ENCODE measurements at places on chromosomes 2 and 18. TPM values are rescaled to one million over a fixed set of nuclear protein-coding genes. Genes with fewer than 3 reads are reported as not detected.

- H3K27me3 ChIP-seq, result peaks cover 11% of the 10 kb centered on the region
- no peaks in the 10 kb centered on the region for H3K36me3 ChIP-seq
- peaks cover 8% of the 10 kb centered on the region for H3K4me1 ChIP-seq
- no peak overlapping the region for H3K4me3 ChIP-seq
Observed at GRCh38 chr2:217749008-217749407, 253.8 kb downstream of the TNS1 start.

The B3GNT7 gene
- total RNA-seq, result 5.3 TPM

GRCh38 chr18:44536046-44536445 lies 144.6 kb upstream of the SETBP1 start:
- no peak overlapping the region for H3K27ac ChIP-seq
- no peak overlapping the region for H3K4me3 ChIP-seq
- H3K36me3 ChIP-seq, result no peaks in the 10 kb centered on the region
- H3K27me3 ChIP-seq, result no peaks in the 10 kb centered on the region
- H3K4me1 ChIP-seq, result peaks cover 25% of the 10 kb centered on the region

DNA sequence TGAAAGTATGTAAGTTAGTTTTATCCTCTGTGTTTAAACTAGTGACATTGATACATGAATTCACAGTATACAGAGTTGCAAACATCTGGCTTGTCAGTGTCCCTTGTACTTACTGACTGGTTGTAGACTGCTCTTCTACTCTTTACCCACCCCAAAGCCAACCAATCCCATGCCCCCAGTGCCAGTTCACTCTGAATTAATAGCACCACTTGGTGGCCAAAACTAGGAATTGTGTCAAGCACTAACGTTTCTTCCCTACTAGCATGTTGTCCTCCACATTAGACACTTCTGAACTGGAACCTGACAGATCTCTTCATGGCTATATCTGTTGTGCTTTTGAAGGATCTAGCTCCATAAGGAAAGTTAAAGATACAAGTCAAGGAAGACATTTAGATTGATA lies 27.2 kb upstream of the OTX1 start:
- no peak overlapping the region for H3K27ac ChIP-seq
- H3K4me1 ChIP-seq, result peaks cover 5% of the 10 kb centered on the region
- H3K36me3 ChIP-seq, result peaks cover 13% of the 10 kb centered on the region

DNA sequence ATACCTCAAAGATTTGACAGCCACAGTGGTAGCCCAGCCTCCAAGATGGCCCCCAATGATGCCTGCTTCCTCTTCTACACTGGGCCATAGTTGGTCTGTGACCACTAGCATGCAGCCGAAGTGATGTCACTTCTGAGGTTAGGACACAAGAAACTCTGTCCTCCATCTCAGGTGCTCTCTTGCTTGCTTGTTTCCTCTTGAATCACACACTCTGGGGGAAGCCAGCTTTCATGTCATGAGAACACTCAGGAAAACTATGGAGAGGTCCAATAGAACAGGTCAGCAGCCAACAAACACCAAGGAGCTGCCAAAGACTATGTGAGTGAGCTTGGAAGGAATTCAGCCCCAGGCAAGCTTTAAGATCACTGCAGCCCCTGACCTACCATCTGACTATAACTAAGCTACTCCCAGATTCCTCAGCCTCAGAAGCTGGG lies 3.3 kb upstream of the ADAM17 start:
- no peak overlapping the region for H3K4me3 ChIP-seq
- H3K4me1 ChIP-seq, result peaks cover 19% of the 10 kb centered on the region
- peaks cover 7% of the 10 kb centered on the region for H3K36me3 ChIP-seq
- H3K27ac ChIP-seq, result no peak overlapping the region
- H3K27me3 ChIP-seq, result peaks cover 7% of the 10 kb centered on the region
- DNase-seq, result no peak

DNA sequence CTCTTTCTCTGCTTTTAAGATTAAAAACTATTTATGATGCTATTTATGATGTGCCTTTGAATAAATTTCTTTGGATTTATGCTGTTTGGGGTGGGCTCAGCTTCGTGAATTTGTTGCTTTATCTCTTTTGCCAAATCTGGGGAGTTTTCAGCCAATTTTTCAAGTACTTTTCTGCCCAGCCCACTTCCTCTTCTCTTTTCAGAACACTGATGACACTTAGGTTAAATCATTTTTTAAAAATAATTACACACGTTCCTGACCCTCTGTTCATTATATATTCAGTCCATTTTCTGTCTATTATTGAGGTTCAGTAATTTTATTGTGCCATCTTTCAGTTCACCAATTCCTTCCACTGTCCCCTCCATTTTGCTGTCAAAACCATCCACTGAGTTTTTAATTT lies 14.8 kb upstream of the BCL2L11 start:
- H3K27ac ChIP-seq, result no peak overlapping the region
- no peaks in the 10 kb centered on the region for H3K4me1 ChIP-seq
- no peak for DNase-seq
- no peaks in the 10 kb centered on the region for H3K36me3 ChIP-seq
- H3K4me3 ChIP-seq, result no peak overlapping the region

- no peak overlapping the region for H3K27ac ChIP-seq
- H3K36me3 ChIP-seq, result no peaks in the 10 kb centered on the region
- H3K27me3 ChIP-seq, result no peaks in the 10 kb centered on the region
- no peak for DNase-seq
- H3K4me3 ChIP-seq, result no peak overlapping the region
Observed at GRCh38 chr2:56630286-56630685, 446.5 kb downstream of the CCDC85A start.

DNA sequence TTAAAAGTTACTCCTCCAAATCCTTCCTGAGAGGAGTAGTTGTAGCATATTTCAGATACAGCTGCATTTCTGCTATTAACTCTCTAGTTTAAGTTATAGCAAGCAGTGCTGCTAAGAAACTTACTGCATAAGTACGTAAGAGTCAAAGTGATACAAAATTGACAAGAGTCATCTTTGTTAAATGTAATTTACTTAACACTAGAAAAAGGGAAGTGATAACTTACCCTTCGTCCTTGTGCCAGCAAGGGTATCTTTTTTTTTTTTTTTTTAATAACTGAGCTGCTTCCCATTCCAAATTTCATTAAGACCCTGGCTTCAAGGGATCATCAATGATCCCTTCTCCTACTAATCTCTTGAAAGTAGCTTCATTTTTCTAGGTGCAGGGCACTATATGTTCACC lies 493.0 kb downstream of the PLCL1 start:
- no peak for DNase-seq
- H3K36me3 ChIP-seq, result no peaks in the 10 kb centered on the region
- H3K4me3 ChIP-seq, result no peak overlapping the region
- H3K4me1 ChIP-seq, result no peaks in the 10 kb centered on the region
- H3K27ac ChIP-seq, result no peak overlapping the region

The ZBTB14 gene
- total RNA-seq, result 23.2 TPM

GRCh38 chr18:62106271-62106670 lies 80.6 kb downstream of the PIGN start:
- no peaks in the 10 kb centered on the region for H3K36me3 ChIP-seq
- H3K4me3 ChIP-seq, result no peak overlapping the region
- DNase-seq, result no peak
- H3K27ac ChIP-seq, result no peak overlapping the region
- no peaks in the 10 kb centered on the region for H3K4me1 ChIP-seq

The PLCD4 gene
- 90.2 TPM for total RNA-seq

- no peaks in the 10 kb centered on the region for H3K36me3 ChIP-seq
- peaks cover 6% of the 10 kb centered on the region for H3K27me3 ChIP-seq
- no peak overlapping the region for H3K4me3 ChIP-seq
- DNase-seq, result no peak
- peaks cover 3% of the 10 kb centered on the region for H3K4me1 ChIP-seq
Observed at GRCh38 chr2:29215739-29216608, 100.8 kb downstream of the CLIP4 start.

DNA sequence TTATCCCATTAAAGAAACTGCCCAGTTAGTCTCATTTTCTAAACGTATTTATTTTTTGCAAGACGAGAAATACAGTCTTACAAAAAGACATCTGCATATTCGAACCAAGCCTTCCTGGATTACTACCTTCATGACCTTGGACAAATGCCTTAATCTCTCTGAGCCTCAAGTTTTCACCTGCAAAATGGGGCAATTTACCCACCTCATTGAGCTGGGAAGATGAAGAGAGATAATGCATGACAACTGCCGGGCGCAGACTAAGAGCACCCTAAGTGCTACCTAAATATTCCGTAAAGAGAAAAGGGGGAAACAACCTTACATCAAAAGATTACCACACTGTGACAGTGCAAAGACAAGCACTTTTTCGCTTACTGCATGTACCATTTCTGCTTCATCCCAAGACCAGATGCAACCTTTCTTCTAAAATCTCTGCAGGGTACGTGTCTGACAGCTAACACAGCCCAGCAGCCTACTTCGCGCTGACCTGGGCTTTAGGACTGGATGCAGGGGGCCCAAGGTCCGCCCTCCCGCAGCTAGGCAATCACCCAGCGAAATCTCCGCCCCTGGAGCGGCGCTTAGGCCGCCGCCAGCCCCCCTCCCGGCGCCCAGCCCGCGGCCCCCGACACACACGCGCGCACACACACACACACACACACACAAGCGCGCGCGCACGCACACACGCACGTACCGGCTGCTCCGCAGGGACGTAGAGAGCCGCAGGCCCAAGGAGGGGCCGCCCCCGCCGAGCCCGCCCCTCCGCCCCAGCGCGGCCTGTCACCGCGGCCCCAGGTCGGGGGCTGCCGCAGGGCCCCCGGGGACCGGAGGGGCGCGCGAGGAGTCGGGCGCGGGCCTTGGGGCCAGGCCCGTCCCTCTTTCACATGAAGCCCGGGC lies 766 bp downstream of the MAP3K2 start:
- peaks cover 22% of the 10 kb centered on the region for H3K4me1 ChIP-seq
- peak overlapping the region; percentile 70 for H3K27ac ChIP-seq

The BCL11A gene
- total RNA-seq, result 9.6 TPM

GRCh38 chr2:65129286-65129825 lies 550 bp downstream of the RAB1A start:
- peak; percentile 54 for DNase-seq
- peaks cover 21% of the 10 kb centered on the region for H3K4me1 ChIP-seq
- peak overlapping the region; percentile 99 for H3K27ac ChIP-seq

GRCh38 chr18:33350256-33350655 lies 90.3 kb downstream of the CCDC178 start:
- peaks cover 2% of the 10 kb centered on the region for H3K4me1 ChIP-seq
- no peaks in the 10 kb centered on the region for H3K36me3 ChIP-seq
- H3K4me3 ChIP-seq, result no peak overlapping the region
- no peak overlapping the region for H3K27ac ChIP-seq
- no peak for DNase-seq
- peaks cover 1% of the 10 kb centered on the region for H3K27me3 ChIP-seq

The LINC00305 gene
- total RNA-seq, result 16.4 TPM

DNA sequence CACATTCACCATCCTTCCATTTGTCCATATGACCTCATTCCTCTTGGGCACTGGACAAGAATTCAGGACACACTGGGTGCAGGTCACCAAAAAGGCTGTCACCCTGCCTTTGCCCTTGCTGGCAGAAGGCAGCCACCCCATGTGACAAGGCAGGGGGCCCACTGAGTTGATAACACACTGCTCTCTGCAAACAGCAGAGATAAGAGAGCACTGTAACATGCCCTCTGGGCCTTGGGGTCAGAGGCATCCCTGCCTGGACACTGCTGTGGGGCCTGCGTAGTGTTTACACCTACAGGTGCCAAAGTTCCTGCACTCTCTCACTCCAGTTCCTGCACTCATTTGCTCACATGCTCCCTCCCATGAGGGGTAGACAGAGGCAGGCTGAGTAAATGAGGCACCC lies 344.7 kb upstream of the TCF4 start:
- H3K27me3 ChIP-seq, result no peaks in the 10 kb centered on the region
- H3K36me3 ChIP-seq, result no peaks in the 10 kb centered on the region
- no peak overlapping the region for H3K27ac ChIP-seq
- no peaks in the 10 kb centered on the region for H3K4me1 ChIP-seq
- H3K4me3 ChIP-seq, result no peak overlapping the region

The LOXHD1 gene
- total RNA-seq, result 0.23 TPM

The NPHP1 gene
- total RNA-seq, result 5.7 TPM

GRCh38 chr2:54482715-54483114 lies 26.6 kb downstream of the SPTBN1 start:
- H3K4me3 ChIP-seq, result peak overlapping the region; percentile 78
- peak overlapping the region; percentile 86 for H3K27ac ChIP-seq
- peaks cover 44% of the 10 kb centered on the region for H3K36me3 ChIP-seq
- peaks cover 12% of the 10 kb centered on the region for H3K27me3 ChIP-seq

The CXCR4 gene
- total RNA-seq, result 255 TPM

The CLEC4F gene
- 0.23 TPM for total RNA-seq

- H3K27me3 ChIP-seq, result no peaks in the 10 kb centered on the region
- no peak overlapping the region for H3K4me3 ChIP-seq
- H3K36me3 ChIP-seq, result no peaks in the 10 kb centered on the region
- no peak overlapping the region for H3K27ac ChIP-seq
- DNase-seq, result no peak
- H3K4me1 ChIP-seq, result peaks cover 2% of the 10 kb centered on the region
Observed at GRCh38 chr18:33712719-33713118, 134.7 kb downstream of the ASXL3 start.

GRCh38 chr2:187003038-187003554 lies 154.1 kb upstream of the ZSWIM2 start:
- DNase-seq, result no peak
- no peak overlapping the region for H3K4me3 ChIP-seq
- H3K4me1 ChIP-seq, result no peaks in the 10 kb centered on the region
- no peak overlapping the region for H3K27ac ChIP-seq
- peaks cover 12% of the 10 kb centered on the region for H3K36me3 ChIP-seq

The FAM110C gene
- total RNA-seq, result 0.08 TPM

GRCh38 chr2:43346602-43347567 lies 120.5 kb upstream of the ZFP36L2 start:
- DNase-seq, result no peak
- no peak overlapping the region for H3K4me3 ChIP-seq
- no peak overlapping the region for H3K27ac ChIP-seq
- peaks cover 36% of the 10 kb centered on the region for H3K4me1 ChIP-seq
- no peaks in the 10 kb centered on the region for H3K36me3 ChIP-seq

DNA sequence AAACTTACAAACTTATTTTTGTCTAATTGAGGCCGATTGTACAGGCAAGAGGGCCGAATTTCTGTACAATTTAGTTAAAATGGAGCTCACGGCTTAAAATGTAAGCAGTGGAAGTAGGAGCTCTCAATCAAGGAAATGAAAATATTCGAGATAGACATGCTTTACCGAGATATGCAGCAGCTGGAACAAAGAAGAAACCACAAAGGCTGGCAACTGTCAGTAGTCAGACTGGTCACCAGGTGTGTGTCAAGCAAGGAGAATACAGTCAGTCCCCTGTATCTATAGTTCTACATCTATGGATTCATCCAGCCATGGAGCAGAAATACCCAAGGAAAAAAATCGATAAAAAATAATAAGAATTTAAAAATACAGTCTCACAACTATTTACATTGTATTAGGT lies 122.6 kb downstream of the WDSUB1 start:
- H3K27ac ChIP-seq, result no peak overlapping the region
- H3K36me3 ChIP-seq, result peaks cover 41% of the 10 kb centered on the region
- no peak overlapping the region for H3K4me3 ChIP-seq
- DNase-seq, result no peak

DNA sequence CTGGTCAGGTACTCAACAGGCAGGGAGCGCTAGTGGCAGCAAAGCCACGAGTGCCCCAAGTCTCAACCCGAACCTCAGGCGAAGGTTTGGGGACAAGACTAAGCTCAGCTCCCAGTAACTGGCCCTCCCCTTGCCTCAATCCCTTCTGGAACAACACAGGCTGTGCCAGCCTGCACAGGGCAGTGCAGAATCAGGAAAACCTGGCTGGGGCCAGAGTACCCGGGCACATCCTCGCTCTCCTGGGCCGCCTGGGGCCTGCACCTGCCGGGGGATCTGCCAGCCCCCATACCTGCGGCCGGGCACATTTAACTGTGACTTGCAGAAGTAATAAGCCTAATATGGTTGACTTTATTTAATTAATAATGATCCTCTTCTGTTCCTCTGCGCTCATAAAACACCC lies 60.6 kb downstream of the GBX2 start:
- H3K4me1 ChIP-seq, result peaks cover 54% of the 10 kb centered on the region
- H3K27me3 ChIP-seq, result peaks cover 9% of the 10 kb centered on the region
- H3K4me3 ChIP-seq, result no peak overlapping the region
- peaks cover 6% of the 10 kb centered on the region for H3K36me3 ChIP-seq
- no peak for DNase-seq
- peak overlapping the region; percentile 96 for H3K27ac ChIP-seq

The PTPRN gene
- 1.1 TPM for total RNA-seq

All from endothelial cell (in vitro differentiated cells).